ENCODE measurements at places on chromosomes 7 and 10.

DNA sequence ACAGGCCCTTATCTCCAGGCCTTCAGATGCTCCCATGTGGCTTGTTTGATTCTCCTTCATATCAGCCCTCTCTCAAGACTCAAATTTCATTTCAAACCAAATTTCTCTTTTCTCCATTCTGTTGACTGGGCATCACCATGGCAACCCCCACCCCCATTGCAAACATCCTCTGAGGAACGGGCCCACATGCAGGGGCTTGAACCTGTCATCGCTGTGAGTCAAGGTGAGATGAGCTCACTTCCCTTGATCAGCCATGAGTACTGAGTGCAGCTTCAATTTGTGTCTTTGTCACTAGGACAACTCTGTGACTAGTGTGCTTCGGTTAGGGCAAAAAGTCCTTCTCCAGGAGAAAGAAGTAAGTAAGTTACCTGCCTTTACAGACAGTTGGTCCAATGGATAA is 41.9 kb downstream of the CALML3 start:
- DNase-seq: no peak

GRCh38 chr7:14905764-14906163 is 3.2 kb upstream of the DGKB start:
- DNase-seq: no peak

DNA sequence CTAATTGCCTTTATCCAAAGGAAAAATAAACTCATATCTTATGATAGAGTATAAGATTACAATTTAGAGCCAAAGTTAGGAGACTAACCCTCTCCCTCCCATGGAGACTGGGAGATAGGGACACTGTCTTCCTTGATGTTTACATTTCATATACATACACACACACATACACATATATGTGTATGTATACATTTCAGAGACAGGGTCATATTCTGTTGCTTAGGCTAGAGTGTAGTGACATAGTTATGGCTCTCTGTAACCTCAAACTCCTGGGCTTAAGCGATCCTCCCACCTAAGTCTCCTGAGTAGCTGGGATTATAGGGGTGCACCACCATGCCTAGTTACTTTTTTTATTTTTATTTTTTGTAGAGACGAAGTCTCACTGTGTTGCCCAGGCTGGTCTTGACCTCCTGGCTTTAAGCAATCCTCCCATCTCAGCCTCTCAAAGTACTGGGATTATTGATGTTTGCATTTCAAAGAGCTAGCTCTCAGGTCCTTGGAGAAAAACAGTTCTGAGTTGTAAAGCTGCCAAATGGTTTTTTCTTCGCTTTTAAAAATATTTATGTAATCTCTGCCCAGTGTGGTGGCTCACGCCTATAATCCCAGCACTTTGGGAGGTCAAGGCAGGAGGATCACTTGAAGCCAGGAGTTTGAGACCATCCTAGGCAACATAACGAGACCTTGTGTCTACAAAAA is 8.1 kb upstream of the REPIN1 start:
- DNase-seq: no peak

DNA sequence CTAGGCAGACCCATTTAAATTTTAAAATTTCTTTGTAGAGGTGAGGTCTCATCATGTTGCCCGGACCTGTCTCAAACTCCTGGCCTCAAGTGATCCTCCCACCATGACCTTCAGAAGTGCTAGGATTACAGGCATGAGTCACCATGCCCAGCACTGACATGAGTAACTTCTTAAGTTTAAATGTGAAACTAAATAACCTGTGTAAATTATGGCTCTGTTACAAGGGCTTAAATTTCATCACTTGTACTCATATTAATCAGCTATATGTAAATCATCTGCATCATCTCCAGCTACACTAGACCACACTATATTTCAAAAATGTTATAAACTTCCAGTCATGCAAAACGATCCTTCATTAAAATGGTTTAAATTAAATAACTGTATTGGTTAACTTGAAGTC is 56.1 kb downstream of the ATAD1 start:
- no peak for DNase-seq

DNA sequence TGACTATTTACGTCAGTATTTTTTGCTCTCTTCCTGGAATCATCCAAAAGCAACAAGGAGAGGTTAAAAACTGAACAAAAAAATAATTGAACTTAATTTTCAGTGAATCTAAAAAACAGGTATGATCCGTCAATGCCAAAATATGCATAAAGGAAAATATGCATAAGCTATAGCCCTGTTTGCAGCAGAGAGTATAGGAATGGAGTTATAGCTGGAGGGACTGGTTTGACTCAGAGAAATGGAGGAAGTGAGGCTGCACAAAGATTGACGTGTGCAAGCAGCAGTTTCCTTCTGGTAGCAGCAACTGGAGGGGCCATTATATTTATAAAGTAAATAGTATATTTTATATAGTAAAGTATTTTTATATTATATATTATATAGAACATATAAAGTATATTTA is 37.1 kb downstream of the GNG11 start:
- no peak for DNase-seq

Measured in dorsolateral prefrontal cortex (tissue), 122 donors.